ENCODE measurements at places on chromosomes 1 and 21. TPM values are rescaled to one million over a fixed set of nuclear protein-coding genes. Genes with fewer than 3 reads are reported as not detected.

The HIVEP3 gene
- 9.0 TPM for total RNA-seq

The NBPF20 gene
- 5.3 TPM for total RNA-seq

The NR1I3 gene
- not detected for total RNA-seq

The SPATA6 gene
- 15.7 TPM for total RNA-seq

DNA sequence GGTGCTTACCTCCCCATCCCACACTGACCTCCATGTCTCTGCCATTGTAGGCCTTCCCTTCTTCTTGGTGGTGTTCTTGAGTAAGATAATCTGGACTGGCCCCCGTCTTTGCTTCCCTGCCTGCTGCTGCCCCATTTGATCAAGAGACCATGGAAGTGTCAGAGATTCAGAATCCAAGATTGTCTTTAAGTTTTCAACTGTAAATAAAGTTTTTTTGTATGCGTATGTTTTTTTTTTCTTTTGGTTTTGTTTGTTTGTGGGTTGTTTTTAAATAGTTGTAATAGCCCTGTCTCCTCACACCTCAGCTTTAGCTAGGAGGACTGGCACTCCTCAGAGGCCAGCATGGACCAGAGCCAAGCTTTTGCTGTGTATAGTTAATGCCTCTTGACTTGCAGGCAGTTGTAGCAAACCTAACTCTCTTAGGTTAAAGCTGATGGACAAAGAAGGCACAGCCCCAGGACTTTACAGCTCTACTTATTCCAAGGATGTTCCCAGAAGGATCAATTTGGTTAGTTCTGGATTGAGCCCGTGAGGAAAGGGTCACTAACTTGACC lies 5.6 kb upstream of the YBX1 start:
- no peak for DNase-seq

- no peak for DNase-seq
These were observed 59.6 kb downstream of the RUNX1 start for GRCh38 chr21:34989337-34990151.

GRCh38 chr1:25704267-25704691 lies 87.7 kb downstream of the MAN1C1 start:
- DNase-seq: no peak

DNA sequence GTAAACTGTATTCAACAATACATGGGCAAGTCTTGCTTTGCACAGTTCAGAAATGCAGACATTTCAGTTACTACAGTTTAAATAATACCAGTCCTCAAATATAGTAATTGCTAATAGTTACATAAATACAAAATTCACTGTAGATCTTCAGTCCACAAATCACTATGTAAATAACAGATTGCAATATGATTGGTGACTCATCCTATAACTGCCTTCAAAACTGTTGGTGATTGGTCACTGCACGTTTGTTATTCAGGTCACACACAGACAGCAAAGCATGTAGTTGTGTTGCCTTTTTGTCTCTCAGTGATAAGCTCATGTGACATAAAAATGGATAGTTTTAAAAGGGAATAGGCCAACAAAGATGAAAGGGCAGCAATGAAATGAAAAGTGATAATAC lies 186.5 kb upstream of the CTTNBP2NL start:
- no peak for DNase-seq

GRCh38 chr1:227417756-227418480 lies 99.6 kb upstream of the CDC42BPA start:
- no peak for DNase-seq

GRCh38 chr1:32933742-32934322 lies 30.8 kb downstream of the RNF19B start:
- DNase-seq: peak; percentile 43

GRCh38 chr21:25980710-25981109 lies 189.9 kb downstream of the APP start:
- no peak for DNase-seq

DNA sequence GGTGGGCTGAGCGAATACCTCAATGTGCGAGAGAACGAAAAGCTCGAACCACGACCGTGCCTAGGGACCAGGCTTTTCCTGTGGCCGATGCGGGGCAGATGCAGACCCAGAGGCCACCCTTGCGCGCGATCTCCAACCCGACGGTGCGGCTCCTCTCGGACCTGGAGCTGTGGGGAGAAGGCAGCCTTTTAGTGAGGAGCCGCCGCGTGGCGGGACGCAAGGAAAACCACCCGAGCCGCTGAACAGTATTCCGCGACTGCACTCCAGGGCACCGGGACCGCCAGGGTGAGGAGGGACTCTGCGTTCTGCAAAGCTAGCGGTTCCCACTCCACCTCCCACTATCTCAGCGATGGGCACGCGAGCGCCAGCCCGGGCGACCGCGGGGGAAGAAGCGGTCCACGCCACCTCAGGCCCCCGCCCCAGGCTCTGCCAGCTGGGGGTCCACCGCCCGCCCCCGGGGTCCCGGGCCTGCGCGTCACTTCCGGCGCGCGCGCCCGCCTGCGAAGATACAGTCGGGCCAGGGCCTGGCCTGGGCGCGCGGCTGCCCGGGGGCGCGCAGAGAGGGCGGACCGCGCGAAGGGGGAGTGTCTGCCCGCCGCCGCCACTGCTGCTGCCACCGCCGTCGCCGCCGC lies 66.5 kb upstream of the PRKACB start:
- peak; percentile 83 for DNase-seq

DNA sequence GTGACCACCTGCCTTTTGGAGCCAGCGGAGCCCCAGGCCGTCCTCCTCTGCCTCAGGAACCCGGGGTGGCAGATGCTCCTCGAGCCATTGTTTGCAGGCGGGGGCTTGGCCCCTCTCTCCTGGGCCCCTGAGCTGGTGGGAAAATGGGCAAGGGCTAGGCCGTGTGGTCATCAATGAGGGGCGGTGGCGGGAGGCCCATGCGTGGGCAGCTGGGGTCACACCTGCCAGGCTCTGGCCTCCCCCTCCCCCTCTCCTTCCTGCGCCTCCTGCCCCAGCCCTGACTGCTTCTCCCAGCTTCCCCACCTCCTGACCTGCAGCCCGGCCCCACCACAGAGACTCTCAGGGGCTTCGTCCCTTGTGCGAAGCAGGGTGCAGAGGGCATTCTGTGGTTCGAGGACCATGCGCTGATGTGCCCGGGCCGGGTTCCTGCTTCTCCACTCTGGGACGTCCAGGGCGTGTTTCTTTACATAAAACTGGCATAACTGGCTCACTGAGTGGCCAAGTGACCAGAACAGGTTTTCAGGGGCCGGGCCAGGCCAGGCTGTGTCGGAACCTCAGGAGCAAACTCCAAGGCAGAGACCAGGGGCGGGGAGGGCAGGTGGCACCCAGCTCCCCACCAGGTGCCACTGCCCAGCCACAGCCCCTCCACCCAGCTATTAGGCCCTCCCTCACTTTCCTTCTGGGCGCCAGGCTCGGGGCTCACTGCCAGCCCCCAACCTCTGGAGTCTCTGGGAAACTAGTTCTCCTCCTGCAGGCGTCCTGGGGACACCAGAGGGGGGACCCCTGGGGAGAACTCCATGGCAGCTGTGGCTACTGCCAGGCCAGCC lies 9.3 kb downstream of the SAMD11 start:
- peak; percentile 66 for DNase-seq

DNA sequence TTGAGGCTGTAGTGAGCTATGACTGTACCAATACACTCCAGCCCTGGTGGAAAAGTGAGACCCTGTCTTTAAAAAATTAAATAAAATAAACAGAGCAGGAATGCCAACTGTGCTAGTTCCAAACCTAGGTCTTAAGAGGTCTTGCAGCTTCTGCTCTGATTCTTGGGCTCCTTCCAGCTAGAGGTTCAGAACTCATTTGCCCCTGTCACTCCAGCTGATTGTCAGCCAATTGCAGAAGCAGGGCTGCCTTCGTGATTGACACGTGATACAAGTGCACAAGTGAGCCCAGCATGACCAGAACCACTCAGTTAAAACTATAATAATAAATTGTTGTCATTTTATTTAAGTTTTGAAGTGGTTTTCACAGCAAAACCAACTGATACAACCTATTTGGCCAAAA lies 298.4 kb downstream of the USP25 start:
- DNase-seq: no peak

DNA sequence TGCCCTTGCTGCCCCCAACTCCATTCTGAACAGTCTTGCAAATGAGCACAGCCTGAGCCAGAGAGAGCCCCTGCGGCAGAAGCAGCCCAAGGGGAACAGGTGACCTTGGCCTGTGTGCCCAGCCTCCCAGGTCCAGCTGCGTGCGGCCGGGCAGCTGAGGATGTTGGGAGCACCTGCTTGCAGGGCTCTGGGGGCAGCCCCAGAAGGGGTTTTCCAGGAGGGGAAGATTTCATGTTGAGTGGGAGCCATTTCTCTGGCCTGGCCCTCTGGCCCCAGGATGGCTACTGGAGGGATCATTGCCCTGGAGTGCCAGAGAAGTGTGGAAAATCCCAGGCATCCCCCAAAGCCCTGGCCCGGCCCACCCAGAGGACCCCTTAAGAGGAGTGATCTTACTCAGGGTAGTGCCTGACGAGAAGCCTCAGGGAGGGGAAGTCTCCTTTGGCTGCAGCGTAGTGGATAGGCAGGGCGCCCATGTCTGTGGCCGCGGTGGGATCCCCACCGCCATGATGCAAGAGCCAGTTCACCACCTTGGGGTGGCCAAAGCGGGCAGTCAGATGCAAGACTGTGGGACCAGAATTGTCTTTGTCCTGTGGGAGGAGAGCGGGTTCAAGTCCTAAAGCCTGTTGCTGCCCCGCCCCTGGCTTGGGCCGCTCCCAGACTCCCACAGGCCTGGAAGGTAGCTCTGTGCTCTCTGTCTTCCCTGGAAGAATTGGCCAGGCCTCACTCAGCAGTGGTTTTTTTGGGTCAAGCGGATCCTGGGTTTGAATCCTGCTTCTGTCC lies 20.6 kb upstream of the RNU1-4 start:
- DNase-seq: no peak

DNA sequence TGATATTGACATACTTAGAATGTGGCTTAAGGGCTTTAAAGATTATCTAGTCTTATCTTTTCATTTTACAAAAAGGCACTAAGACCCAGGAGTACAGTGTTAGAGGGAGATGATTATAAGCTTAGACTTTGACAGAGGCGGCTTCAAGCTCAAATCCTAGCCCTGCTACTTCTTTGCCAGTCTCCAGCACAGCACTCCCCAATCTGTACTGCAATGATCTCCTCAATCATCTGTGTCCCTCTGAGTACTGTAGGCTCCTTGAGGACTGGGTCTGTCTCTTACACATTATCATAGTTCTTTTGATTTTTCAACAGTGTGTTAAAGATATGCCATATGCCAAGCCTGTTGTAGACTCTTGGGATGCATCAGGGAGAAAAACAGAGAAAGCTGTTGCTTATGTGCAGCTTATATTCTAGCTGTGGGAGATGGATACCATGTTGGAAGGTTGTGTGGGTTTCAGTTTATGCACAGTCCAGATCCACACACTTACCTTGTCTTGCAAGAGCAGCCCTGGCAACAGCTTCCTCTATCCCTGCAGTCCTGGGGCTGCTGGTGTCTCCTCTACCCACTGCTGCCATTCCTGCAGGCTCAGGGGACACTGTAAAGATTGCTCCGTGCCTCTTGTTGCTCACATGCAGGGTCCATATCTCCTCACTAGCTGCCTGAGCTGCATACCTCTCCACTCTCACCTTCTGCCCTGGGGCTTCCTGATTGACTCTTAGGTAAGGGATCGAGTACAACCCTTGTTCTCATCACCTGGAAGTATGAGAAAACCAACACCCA lies 103.9 kb upstream of the TSPAN2 start:
- DNase-seq: no peak

DNA sequence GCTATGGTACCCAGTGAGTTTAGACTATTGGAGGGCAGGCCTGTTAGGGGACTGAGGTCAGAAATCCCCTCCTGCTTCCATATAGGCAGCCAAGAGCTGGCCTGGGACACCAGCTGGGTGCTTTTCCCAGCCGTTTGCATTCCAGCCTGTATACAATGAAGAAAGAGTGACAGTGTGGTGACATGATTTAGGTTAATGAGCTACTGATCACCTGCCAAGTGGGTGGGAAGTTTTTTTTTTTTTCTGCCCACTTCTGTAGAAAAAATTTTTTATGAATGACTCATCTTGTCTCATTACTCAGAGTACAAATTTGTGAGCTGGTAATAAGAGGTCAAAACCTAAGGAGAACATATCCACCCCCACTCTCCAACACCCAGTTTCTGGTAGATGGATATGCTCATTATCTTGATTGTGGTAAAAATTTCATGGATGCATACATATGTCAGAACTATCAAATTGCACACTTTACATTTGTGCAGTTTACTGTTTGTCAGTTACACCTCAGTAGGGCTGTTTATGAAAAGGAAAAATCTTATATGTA lies 16.4 kb upstream of the CGN start:
- peak; percentile 67 for DNase-seq

DNA sequence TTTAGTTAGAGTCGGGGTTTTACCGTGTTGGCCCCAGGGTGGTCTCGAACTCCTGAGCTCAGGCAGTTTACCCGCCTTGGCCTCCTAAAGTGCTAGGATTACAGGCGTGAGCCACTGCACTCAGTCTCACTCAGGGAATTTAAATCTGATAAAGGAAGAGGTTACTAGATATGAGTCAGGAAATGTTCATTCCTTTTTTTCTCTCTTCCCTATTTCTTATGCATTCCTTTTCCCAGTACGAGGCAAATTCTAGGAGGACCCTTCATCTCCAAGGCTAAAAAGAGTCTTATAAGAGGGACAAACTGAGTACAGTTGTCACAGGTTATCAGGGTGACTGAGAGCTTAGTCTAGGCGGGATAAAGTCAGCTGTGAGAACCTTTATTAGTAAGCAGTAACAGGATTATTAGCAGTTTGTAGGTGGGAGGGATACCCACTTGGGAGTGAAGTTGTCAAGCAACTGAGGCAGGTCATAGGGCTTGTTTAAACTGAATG lies 9.1 kb downstream of the MACF1 start:
- DNase-seq: no peak
